ENCODE measurements at places on chromosomes 12 and 14.

DNA sequence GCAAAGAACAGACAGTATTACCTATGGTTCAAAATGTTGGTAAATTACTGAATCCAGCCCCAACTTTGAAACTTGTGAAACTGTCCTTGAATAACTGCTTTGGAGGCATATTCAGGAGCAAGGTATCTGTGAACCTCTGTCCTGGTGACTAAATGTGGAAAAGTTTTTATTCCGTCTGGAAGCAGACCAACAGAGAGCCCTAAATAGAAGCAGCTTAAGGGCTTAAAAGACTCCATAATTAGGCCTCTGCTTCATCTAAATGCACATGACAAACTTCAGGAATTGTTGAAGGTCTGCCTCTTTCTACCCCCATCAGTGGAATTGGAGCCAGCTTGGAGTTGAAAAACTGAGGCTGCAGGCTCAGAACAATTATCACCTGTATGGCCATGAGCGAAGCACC, 276.5 kb downstream of the KCNH5 start:
- no peak for DNase-seq

DNA sequence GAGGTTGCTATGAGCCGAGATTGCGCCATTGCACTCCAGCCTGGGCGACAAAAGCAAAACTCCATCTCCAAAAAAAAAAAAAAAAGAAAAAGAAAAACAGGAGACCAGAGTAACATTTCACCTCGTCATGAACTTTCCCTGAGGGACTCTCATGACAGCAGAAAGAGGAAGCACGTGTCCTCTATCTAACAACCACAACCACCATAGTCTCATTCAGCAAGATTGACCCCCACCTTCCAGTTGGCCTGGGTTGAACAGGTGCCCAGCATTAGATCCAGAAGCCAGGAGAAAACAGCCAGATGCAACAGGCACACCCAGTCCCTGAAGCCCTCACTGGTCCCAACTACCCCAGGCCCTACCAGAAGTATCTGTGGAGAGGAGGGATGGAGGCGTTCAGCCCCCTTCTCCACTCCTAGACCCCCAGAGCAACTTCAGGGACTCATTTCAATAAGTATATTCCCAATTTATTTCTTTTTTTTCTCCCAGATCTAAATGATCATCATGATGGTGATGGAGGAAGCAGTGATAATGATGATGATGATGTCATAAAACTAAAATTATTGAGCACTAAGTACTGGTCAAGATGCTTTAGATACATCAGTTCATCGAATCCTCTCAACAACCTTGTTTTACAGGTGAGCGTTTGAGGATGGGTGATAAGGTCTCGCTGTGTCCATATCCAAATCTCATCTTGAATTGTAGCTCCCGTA, 235.0 kb downstream of the EFCAB11 start:
- no peak for DNase-seq

DNA sequence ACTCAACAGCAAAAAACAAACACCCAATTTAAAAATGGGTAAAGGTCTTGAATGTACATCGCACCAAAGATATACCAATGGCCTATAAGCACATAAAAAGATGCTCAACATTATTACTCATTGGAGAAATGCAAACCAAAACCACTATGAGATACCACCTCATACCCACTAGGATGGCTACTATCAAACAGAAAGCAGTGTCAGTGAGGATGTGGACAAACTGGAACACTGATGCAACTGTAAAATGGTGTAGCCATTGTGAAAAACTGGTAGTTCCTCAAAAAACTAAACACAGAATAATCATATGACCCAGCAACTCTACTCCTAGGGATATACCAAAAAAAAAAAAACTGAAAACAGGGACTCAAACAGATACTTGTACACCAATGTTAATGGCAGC, 49.3 kb downstream of the CDK17 start:
- DNase-seq: no peak

DNA sequence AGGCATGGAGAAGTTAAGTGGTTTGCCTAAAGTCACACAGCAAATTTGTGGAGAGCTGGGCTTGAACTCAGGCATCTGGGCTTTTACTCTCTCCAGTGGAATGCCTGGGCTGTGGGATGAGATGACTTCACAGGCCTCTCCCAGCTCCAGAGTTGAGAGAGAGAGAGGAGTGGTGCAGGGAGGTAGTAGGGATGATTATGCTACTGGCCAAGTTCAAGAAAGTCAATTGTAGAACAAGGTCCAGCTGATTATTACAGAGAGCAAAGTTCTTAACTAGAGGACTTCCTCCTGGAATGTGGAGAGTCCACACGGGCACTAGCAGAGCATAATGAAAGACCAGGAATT, 769 bp upstream of the EMP1 start:
- DNase-seq: no peak

GRCh38 chr12:12445882-12446181, 89.0 kb downstream of the BORCS5 start:
- no peak for DNase-seq

DNA sequence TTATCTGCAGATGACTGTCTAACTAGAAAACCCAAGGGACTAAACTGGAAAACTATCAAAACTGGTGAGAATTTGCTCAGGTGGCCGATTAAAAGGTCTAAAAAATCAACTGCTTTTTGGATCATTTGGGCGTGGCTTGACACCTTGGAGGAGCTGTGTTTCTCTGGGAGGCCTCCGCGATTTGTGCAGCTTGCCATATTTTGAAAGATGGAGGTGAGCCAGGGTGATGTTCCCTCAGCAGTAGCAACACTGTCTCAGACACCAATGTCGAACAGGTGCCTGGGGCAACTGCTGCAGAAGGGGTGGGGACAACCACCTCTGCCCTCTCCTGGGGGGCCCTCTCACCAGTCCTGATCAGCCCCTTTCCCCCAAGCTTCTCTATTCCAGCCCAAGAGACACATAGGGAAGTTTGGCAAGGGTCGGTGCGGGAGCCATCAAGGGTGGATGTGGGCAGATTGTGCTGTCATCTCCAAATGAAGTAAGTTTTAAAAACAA, 3.8 kb downstream of the CCDC177 start:
- no peak for DNase-seq

GRCh38 chr14:47422191-47422590, 253.2 kb downstream of the MDGA2 start:
- DNase-seq: no peak

GRCh38 chr14:64707661-64708060, 3.4 kb downstream of the PLEKHG3 start:
- DNase-seq: peak; percentile 75

GRCh38 chr12:25322918-25323531, 72.3 kb upstream of the KRAS start:
- DNase-seq: no peak

DNA sequence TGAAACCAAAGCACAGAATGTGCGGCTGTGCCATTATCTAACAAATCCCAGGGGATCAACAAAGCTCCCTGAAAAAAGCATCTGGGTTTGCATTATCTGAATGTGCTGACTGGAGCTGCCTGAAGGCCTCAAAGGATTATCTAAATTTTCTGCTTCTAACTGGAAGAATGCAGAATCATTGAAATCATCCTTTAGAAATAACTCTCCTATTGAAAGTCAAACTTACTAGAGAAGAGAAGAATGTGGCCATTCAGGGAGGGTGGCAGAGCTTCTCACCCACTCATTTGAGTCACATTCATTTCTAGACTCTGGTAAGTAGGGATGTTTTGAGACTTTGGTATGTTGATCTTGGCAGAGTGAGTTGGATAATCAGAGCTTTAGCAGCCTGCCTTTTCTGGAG, 220.6 kb upstream of the RGS6 start:
- no peak for DNase-seq

DNA sequence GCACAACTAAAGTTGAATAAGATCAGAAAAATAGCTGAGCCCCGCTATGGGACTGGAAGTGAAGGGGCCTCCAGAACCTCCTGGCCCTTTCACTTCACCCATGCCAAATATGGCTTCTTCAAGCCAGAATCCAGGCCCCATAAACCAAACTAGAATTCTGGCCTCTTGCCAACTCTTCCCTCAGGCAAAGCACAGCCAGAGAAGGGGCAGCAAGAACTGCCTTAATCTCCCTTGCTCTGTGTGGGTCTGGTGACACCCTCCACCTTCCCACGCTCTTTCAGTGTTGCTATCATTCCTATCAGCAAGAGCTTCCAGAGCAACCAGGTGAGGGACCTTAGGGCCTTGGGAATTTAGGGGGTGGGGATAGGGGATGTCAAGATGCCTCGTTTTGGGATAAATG, 3.1 kb upstream of the PNMA1 start:
- DNase-seq: no peak

DNA sequence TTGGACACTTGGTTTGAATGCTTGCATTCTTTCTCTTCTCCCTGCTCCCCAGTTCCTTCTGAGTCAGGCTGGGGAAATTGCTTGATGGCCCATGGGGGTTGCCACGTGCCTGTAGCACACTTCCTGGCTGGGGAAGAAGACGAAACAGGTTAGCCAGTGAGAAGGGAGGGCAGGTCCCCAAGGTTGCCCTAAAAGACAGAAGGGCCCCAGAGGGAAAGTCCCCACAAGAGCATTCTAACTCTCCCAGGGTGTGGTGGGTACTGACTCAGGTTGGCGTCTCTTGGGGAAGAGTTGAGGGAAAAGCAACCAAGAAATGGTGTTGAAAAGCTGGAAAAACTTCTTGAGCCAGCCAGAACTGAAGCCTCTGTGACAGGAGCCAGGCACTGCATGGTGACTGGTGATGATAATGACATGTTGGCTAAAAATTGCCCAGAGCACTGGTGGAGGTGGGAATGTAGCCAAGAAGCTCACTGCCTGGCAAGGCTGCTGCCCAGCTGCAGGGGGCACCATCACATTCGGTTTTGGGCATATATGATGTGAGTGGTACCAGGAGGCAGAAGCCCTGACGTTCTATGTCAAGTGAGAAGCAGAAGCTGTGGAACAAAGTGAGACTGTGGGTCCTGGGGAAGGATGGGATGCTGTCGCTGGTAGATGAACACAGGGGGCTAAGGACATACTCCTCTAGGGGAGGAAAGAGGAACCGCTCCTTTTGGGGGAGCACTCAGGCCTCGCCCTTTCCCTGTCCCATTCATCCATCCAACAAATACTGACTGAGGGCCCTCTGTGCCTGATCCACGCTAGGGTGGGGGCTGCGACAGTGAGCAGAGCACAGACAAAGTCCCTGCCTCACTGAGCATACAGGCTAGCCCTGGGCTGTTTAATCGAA, 8.1 kb upstream of the RABGGTA start:
- DNase-seq: no peak

GRCh38 chr12:46124132-46124847, 133.9 kb upstream of the SCAF11 start:
- DNase-seq: no peak

DNA sequence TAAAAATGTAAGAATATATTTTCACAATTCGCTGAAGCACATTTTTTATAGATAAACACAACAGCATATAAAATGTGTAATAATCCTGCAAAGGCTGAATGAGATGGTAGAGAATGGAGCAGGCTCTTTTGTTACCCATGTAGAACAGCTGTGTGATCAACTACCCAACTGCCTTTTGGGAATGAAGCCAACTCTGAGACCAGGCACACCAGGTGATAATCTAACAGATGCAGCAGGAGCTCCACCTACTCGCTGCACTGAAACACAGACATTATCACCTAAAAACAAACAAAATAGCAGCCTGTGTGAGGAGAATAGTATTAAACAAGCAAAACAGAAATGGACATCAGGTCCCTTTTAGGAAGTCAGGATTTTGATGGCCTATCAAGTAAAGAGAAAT, 183.3 kb downstream of the CCDC59 start:
- no peak for DNase-seq

GRCh38 chr14:33837943-33838683, 112.8 kb downstream of the EGLN3 start:
- no peak for DNase-seq

DNA sequence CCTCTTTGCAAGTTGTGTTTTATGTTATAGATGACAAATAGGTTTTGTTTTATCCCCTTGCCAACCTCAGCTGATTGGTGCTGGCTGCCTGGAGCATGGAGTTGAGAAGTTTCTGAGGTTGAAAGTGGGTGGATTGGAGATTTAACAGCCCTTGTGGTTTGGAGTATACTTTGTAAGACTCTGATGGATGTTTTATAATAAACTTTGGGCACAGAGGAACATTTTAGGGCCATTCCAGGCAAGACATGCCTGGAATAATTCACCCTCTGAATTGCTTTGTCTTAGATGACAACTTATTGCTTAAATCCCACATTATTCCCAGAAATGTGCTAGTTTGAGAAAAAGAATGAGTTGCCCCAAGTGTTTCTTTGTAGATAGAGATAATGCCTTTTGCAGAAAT, 158.9 kb downstream of the SLC5A8 start:
- no peak for DNase-seq

DNA sequence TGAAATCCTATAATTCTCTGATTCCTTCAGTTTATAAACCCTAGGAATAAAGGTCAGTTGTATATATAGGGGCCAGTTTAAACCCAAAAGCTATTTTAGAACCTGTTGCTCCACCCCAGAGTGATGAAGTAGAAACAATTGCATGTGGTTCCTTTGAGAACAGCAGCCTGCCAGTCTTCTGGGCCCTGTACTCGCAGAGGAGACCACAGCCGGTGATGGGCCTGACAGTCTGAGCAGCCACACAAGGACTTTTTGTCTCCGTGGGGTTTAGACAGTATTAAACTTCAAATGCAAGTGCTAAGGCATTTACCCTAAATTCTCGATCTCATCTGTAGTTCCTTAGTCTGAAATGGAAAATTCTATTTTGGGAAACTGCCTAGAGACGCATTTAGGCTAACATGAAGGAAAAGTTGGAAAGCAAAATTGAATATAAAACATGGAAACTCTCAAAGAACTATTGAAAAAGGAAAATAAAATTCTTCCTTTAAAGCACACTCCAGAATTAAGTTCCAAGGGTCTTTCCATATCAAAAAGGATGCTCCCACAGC, 80.6 kb downstream of the PRICKLE1 start:
- DNase-seq: no peak

DNA sequence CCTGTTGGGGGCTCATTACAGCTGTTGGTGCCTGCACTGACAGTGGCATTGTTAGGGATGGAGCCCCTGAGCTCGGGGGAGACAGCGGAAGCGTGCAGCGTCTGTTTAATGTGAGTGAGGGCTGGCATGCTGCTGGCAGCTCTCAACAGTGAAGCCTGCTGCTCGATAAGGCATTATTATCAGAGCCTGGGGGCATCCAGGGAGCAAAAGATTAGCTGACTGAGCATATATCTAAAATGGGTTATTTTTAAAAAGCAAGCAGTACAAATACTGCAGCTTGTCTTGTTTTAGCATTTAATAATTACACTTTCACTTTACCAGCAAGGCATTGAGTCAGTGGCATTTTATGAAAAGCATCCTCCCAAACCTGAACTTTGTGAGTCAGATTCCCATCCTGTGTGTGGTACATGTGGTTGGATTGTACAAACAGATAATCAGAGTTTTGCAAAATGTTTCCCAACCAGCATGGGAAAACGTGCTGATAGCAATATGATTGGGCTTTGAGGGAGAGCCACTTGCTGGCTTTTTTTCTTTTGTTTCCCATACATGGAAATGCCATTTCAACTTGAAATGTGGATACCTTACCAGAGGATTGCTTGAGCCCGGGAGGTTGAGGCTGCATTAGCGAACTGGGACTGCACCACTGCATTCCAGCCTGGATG, 150.8 kb downstream of the PRKCH start:
- DNase-seq: no peak

- DNase-seq: peak; percentile 25
These were observed 645 bp downstream of the JDP2 start for GRCh38 chr14:75428230-75429104.

- peak; percentile 44 for DNase-seq
These were observed 55.9 kb upstream of the DIO3 start for GRCh38 chr14:101505236-101505970.

GRCh38 chr14:63890553-63890952, 37.7 kb downstream of the SYNE2 start:
- no peak for DNase-seq
